ENCODE measurements at places on chromosomes 16 and 17.

DNA sequence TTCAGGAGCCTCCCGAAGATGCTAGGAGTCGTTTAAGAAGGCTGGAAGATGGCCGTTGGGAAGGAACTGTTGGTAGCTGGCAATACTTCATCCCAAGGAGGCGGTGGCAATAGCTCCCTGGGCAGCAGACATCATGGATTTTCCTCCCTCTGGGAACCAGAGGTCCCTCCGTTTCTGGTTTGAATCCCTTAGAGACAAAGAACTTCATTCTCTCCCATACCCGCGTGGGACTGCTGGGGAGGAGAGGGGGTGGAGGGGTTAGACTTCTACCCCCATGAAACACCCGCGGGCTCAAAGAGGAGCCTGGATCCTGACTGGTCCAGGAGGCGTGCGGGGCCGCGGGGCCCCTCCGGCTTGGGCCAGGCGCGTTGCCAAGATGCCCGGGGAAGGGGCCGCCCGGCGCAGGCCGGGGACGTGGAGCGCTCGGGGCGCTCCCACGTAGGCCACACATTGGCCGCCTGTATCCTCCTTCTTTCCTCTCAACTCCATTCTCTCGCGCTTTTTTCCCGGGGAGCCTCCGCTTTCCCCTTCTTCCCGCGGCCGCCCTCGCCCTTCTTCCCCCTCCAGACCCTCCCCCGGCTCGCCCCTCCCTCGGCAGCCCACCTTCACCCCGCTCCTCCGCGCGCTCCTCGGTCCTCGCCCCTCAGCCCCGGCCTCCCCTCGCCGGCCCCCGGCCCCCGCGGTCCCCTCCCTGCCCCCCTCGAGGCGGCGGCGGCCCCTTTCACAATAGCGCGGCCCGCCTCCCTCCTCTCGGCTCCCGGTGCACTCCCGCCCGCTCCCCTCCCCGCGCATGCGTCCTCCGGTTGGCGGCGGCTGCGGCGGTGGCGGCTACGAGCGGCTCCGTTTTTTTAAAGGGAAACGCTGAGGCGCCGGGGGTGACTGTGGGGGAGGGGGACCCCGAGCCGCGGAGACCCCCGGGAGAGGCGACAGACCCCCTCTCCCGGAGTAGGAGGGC, at the start of gene MSL1:
TSS of gene MSL1 (plus strand) at position 791 of the 955 bp plus-strand sequence. CDS start 642 bp downstream, outside the sequence.
- peak; percentile 87 for DNase-seq

GRCh38 chr16:9256196-9256595, 164.8 kb downstream of the HAPSTR1 start:
- no peak for DNase-seq

DNA sequence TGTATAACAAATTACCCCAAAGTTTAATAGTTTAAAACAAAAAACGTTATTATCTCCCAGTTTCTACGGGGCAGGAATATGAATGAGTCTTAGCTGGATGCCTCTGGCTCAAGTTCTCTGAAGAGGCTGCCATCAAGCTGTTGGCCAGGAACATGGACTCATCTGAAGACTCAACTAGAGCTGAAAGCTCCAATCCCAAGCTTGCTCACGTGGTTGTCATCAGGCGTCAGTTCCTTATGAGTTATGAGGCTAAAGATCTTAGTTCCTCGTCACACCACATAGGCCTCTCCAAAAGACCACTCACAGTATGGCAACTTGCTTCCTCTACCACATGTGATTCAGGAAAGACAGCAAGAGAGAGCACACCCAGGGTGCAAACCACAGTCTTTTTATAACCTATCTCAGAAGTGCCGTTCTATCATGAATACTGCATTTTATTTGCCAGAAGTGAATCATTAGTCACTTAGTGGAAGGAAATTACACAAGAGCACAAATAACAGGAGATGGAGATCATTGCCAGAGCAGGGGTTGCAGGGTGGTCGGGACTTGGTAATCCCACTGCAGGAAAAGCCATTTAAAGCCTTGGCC, 48.7 kb upstream of the NLK start:
- no peak for DNase-seq

- DNase-seq, result no peak
These were observed 10.2 kb upstream of the EIF1 start for GRCh38 chr17:41678411-41678906.

- DNase-seq, result no peak
These were observed 227.1 kb downstream of the MAP2K4 start for GRCh38 chr17:12247761-12248160.

GRCh38 chr17:21019976-21020586, 22.7 kb downstream of the USP22 start:
- no peak for DNase-seq

DNA sequence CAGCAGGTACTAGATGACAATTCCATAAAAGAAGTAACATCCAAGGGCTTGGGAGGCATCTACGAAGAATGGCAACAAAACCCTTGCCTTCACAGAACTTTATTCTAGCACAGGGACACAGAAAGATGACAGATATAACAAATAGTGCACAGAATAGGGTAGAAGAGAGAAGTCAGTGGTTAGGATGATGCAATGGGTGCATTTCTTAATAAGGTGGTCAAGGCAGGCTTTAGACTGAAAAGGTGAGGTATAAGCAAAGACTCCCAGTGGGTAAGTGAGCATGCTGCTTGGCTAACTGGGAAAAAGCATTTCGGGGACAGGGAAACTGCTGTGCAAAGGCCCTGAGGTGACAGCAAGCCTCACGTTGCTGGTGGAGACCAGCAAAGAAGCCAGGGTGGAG, 175.9 kb downstream of the XYLT1 start:
- no peak for DNase-seq

- no peak for DNase-seq
These were observed 11.4 kb upstream of the MRPS23 start for GRCh38 chr17:57861000-57861789.

DNA sequence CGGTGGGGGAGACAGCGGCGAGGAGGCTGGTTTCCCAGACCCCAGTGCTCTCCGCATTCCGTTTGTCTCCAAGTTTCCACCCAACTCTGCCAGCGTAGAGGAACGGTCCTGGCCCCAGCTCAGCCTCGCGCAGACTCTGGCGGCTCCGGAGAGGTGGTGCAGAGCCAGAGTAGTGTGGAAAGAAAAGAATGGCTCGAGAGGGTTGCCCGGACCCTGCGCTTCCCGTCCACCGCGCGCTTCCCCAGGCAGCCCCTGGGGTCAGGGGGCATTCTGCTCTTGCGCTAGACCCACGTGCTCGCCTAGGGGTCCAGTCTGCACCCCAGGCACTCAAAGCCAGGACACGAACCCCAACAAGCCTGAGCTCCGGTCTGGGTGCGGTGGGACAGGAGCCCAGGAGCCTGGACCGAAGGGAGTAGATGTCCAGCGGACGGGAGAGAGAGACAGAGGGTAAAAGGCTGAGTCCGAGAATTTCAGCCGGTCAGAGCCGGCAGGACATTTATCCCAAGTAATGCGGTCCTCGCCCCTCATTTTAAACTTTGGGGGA, 3.8 kb downstream of the PMP22 start:
- peak; percentile 62 for DNase-seq

GRCh38 chr17:50913120-50913519, 47.0 kb upstream of the TOB1 start:
- DNase-seq, result no peak

Measured in fibroblast of skin of right quadriceps (primary cell).